ENCODE measurements at places on chromosomes 1 and 21.

GRCh38 chr1:51927029-51927428 lies 48.5 kb upstream of the NRDC start:
- no peak for DNase-seq

- DNase-seq, result no peak
Measured at GRCh38 chr21:20207335-20207734, 790.9 kb upstream of the NCAM2 start.

DNA sequence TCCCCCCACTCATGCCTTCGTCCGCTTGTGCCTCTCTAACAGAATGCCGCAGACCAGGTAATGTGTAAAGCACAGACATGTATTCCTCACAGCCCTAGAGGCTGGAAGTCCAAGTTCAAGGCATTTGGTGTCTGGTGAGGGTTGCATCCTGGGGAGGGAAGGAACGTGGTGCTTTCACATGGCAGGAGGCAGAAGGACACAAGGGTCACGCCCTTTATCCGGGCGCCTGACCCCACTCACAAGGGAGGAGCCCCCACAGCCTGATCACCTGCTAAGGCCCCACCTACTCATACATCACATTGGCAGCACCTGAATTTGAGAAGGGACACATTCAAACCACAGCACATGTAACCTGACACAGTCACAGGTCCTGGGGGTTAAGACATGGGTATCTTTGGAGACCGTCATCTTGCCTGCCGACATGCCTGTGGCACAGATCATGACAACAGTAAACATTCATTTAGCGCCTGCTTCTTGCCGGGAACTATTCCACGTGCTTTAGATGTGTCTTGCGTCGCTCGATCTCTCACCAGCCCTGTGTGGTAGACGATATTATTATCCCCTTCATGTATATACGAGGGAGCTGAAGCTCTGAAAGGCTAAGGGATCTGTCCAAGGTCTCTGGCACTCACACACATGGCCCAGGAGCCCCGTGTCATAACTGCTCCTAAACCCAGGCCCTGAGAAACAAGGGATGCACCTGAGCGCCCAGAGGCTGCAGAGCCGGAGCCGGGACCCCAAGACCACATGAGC lies 235.6 kb downstream of the NPHP4 start:
- DNase-seq, result no peak

DNA sequence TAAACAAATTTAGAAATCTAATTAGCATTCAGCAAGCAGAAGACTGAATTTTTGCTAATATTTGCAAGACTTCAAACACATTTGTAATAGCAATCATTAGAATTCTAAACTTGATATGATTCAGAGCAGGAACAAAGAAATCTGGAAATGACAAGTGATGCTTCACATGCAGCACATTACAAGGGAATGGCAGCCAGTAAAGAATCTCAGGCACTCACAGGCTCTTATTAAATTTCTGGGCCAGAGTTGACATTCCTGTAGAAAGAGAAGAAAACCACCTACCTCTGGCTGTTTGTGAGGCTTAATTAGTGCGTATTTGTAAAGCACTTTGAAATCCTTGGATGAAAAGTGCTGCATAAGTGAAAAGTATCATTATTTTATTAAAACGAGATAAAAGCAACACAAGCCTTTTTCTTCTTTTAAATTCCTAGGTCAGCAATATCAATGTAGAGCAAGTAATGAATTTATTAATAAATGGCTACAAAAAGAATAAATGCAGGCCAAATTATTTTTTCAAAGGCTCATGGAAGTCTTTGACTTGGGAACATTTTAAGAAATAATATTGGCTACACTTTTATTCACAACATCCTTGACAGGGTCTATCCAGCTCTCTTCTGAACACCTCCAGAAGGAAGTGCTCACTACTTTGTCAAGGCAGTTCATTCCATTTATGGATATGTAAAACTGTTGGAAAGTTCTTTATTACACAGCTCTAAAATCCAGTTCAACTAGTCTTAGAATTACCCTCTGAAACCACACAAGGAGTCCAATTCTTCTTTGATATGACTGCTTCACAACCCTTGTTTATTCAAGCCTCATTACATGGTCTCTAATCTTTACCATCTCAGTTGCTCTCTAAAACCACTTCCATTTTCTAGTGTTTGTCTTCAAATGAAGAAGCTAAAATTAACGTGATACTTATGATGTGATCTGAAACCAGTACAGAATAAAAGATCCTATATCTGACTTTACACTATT lies 32.1 kb upstream of the SCYL3 start:
- DNase-seq, result no peak

- peak; percentile 91 for DNase-seq
Measured at GRCh38 chr1:225824533-225824941, 14.6 kb downstream of the EPHX1 start.

DNA sequence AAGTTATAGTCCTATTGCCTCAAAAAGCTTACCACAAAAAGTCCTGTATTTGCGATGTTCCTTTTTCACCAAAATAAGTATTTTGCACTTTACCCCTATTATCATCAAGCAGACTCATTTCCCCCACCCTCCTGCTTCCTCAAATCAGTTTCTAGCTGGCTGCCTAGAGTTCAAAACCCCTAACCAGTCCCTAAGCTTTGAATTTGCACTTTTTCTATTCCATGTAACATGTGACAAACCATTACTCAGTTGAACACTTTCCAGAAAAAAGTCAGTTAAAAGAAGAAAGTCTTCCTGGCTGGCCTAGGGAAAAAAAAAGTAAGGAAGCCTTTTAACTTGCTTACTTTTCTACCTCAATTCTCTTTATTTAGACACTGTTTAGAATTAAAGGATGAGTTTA lies 8.2 kb downstream of the CEP170 start:
- no peak for DNase-seq

- DNase-seq, result no peak
Measured at GRCh38 chr1:39973503-39974135, 18.7 kb downstream of the MFSD2A start.

DNA sequence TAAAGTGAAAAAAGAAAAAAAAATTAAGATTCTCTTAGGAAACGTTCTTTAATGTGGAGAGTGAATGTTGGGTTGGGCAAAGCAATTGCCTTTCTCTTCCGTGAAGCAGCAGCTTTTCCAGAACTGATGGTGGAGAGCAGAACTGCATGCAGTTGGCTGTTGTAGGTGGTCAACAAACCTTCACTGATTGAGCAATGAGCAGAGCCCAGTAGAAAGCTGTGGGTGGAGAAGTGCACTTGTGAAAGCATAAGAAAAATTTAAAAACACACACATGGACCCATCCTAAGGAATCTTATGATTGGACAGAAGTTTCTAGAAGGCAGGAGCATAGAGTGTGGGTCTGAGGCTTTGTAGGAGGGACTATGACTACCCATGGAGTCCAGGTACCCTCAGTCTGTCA lies 4.5 kb downstream of the PRELP start:
- no peak for DNase-seq

GRCh38 chr1:155553349-155553748 lies 9.3 kb downstream of the ASH1L start:
- DNase-seq, result no peak

GRCh38 chr1:228198977-228199590 lies 8.8 kb upstream of the OBSCN start:
- no peak for DNase-seq

GRCh38 chr1:194068446-194069167 lies 882.2 kb upstream of the B3GALT2 start:
- DNase-seq, result no peak

DNA sequence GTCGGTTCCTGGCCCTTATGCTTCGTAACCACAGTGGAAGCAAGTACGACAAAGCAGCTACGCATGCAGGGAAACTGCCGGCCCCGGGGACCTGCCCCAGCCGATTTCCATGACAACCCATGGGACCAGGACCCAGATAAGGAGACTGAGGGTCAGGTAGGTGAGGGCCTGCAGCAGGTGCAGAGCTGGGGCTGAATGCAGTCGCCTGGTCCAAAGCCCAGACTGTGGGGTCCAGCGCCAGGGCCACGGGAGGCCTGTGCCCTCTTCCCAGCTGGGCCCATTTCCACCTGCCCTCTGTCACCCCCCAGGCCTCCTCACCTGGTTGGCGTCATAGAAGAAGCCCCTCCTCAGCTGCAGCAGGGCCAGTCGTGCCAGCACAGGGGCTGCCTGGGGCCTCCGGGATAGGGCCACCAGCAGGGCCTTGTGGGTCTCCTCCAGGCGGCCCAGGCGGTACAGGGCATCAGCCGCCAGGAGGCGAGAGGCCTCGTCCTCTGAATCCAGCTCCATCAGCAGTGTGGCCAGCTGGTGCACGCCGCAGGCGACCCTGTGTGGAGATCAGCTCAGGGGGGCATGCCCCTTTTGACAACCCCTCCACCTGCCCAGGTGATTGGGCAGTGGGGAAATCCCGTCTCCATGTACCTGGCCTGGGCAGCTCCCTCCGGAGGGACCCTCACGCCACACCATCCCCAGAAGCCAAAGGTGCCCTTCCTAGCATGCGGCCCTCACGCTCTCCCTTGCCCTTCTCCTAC lies 14.2 kb downstream of the TTC34 start:
- no peak for DNase-seq

GRCh38 chr1:157776971-157777391 lies at the start of gene FCRL2:
Gene FCRL2 (minus strand): TSS chr1:157777132. CDS start chr1:157777073, 59 bp downstream.
- DNase-seq, result no peak

GRCh38 chr1:238223076-238223640 lies 332.4 kb upstream of the ZP4 start:
- DNase-seq, result no peak

DNA sequence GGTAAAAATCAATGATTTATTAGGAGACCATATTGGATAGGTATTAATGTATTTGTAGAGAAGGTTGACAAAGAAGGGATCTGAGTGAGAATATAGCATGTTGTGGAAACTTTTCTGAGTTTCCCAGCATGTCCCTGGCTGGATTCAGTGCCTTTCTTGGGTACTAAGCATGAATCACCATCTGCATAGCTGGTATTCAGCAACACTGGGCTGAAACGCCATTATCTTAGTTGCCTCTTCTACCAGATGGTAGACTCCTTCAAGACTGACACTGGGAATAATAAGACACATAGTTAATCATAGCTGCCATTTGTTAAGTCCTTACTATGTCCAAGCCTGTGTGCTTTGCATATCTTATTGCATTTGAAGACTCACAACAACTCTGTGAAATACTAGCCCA lies 45.5 kb downstream of the ATP5PF start:
- no peak for DNase-seq

- DNase-seq, result no peak
Measured at GRCh38 chr21:32021319-32021994, 148.6 kb downstream of the HUNK start.

- no peak for DNase-seq
Measured at GRCh38 chr1:3251099-3251806, 182.2 kb downstream of the PRDM16 start.

DNA sequence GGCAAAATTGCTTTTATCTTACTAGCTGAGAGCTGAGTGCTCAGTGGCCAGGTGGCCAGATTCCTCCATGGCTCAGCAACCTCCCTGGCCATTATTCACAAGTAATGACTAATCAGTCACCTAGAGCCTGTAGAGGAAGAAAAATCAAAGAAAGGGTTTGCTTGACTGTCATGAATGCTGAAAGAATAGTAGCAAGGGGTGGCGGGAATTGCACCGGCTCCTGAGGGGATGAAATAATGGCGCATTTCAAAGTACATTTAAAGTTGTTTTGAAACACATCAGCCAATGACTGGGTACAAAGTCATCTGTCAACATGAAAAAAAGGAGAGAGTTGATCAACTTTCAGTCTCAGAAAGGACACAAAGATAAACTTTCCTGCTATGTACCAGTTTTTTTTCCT lies 99.5 kb downstream of the OMA1 start:
- DNase-seq, result no peak
